ENCODE measurements at places on chromosomes 5 and 9. TPM values are rescaled to one million over a fixed set of nuclear protein-coding genes. Genes with fewer than 3 reads are reported as not detected.

Gene PTGDS
- 18.4 TPM for polyA plus RNA-seq

Gene SLC25A48
- polyA plus RNA-seq: 1.2 TPM

Gene CCDC69
- polyA plus RNA-seq: 32.4 TPM

Gene ACTBL2
- not detected for polyA plus RNA-seq

Gene OGN
- polyA plus RNA-seq: 0.51 TPM

Gene DAB2IP
- 26.4 TPM for polyA plus RNA-seq

Gene ZNF300
- polyA plus RNA-seq: 12.6 TPM

Gene MSMP
- 0.06 TPM for polyA plus RNA-seq

Gene AK8
- polyA plus RNA-seq: 0.58 TPM

Gene PDE6A
- 1.0 TPM for polyA plus RNA-seq

Gene HK3
- polyA plus RNA-seq: 1.6 TPM

Gene HINT2
- 45.0 TPM for polyA plus RNA-seq

Gene ADAMTS6
- polyA plus RNA-seq: 0.25 TPM

Gene SUSD3
- polyA plus RNA-seq: 0.83 TPM

Gene RLN1
- polyA plus RNA-seq: 0.21 TPM

Measured in esophagus (tissue), 2 donors.